ENCODE measurements at places on chromosomes 4 and X.

DNA sequence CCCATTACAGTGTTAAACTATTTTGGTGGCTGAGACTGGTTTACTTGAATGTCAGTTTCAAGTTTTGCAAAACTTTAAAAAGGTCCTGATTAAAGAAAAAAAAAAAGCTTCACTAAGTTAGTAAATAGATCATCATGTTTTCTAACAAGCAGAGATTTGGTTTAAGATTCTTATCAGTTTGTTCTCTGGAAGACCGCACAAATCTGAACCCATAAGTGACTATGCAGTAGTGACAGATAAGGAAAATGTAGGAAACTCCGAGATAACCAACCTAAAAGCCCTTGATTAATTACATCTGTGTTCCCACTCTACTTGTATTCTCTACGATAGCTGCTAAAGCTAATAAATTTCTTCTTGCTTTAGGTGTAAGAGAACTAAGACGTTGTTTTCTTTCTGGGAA, 1799.8 kb upstream of the ADGRL3 start:
- no peak for DNase-seq

DNA sequence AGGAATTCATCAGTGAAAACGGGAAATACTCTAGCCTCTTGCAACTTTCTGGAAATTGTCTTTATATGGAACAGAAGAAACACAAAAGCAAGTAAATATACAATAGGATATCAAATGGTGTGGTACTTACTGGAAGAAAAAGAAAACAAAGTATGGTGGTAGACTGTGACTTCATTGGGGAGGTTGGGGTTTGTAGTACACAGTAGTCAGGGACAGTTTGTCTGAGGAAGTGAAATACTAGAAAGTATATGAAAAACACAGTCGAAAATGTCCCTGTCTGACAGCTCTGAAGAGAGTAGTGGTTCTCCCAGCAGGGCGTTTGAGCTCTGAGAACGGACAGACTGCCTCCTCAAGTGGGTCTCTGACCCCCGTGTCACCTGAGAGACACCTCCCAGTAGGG, 390.0 kb upstream of the NWD2 start:
- no peak for DNase-seq

- no peak for DNase-seq
Measured at GRCh38 chrX:139287155-139287924, 243.2 kb upstream of the F9 start.

GRCh38 chr4:7020290-7020689, 22.9 kb upstream of the TADA2B start:
- no peak for DNase-seq

- DNase-seq, result no peak
Measured at GRCh38 chr4:126364311-126364911, 1049.7 kb downstream of the FAT4 start.

DNA sequence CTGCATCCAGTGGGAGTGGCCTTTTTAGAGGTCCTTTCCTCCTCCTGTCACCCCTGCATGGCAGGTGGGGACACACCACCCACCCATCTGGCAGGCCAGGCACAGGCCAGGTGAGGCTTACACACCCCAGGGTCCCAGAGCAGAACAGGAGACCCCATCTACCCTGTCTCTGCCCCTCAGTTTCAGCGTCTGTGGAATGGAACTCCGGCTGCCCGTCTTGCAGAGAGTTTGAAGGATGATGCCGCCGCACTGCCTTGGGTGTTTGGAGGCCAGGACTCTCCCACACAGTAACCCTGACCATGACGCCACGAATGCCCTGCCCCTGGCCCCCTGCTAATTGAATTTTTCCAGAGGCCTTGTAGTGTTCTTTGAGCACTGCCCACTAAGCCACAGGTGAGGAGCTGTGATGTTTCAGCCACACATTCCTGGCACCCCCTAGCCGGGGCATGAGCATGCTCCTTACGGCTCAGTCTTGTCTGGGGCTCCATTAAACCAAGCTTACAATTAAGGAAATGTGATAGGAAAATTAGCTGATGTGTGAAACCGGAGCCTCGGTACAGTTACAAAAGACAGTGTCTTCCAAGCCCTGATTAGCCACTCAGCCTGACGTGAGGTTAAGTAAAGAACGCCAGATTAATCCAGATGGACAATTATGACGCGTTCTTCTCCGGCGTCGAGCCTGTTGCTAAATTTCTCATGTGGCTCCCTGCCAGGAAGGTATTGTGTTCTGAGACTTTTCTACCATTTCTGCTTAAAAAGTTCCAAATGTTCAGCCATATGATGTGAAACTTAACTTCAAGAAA, 39.3 kb downstream of the HMX1 start:
- DNase-seq, result no peak

GRCh38 chr4:155609455-155610059, 57.1 kb upstream of the GUCY1A1 start:
- no peak for DNase-seq

GRCh38 chr4:121696170-121696580, 605 bp downstream of the ANXA5 start:
- peak; percentile 96 for DNase-seq

DNA sequence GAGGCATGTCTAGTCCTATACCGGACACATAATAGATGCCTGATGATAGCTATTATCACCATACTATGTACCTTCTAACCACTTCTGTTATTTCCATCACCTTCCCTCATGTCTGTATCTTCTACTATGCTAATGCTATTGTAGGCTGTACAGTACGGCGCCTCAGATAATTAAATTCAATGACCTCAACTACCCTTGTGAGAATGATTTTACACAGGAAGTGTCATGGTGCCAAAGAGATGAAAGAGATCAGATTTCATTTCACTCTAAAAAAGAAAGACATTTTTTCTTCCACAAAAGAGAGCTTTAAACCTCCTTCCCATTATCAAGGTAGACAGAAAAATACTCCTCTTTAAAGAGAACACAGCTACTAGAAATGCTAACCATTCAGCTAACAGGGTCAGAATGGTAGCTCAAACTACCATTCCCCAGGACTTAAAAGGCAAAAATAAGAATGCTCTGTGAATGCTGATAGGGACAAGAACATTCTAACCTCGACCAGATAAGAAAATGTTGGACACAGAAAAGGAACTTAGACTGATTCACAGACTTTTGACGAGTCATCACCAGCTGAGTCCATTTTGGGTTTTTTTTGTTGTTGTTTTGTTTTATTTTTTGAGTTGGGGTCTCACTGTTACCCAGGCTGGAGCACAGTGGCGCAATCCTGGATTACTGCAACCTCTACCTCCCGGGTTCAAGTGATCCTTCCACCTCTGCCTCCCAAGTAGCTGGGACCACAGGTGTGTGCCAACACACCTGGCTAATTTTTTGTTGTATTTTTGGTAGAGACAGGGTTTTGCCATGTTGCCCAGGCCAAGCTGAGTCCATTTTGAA, 99.2 kb upstream of the RAPGEF2 start:
- no peak for DNase-seq

DNA sequence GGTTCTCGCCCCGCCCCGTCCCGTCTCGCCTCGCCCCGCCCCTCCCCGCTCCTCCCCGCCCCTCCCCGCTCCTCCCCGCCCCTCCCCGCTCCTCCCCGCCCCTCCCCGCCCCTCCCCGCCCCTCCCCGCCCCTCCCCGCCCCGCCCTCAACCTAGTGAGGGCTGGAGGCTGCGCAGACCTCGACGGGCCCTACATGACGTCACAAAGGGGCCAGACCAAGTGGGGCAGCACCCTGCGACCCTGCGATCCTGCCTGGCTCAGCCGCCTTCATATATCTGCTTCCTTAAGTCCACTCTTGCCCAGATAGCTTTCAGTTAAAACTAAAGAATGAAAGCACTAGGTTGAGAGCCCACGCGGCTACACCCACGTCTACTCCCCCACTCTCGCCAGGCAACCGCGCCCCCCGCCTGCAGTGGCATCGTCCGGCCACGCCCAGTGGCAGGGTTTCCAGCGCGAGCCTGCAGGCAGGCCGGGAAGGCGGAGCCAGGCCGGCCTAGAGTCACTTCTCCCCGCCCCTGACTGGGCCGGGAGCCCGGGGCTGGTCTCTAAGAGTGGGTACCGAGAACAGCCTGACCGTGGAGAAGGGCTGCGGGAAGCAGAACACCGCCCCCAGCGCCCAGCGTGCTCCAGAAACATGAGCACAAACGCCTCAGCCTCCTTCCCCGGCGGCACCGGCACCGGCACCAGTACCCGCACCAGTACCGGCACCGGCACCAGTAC, 1.5 kb upstream of the MAOA start:
- peak; percentile 83 for DNase-seq

GRCh38 chrX:134749706-134750445, 91.6 kb upstream of the PLAC1 start:
- no peak for DNase-seq

DNA sequence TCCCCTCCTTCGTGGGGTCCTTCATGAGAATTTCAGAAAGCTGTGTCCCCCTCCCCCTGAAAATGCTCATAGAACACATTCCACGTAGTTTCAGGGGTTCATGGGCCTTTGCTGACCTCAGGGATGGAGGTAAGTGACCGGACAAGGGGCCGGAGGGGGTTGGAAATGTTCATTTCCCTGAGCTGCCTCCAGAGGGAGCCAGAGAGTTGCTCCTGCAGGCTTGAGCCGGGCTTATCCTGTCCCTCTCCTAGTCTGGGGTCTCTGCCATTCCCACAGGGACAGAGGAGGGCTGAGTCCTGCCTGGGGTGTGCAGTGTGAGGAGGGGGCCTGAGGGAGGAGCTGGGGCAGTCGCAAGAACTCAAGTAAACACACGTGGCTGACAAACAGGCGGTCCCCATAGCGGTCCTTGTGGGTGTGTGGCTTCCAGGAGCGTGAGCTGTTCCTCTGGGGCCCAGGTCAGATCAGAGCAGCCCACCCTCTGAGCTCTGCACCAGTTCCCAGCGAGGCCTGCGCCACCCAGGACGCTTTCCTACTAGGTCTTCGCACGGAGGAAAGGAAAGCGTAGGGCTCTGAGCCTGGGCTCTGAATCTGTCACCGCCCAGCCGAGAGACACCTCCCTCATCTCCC, 62.5 kb downstream of the WFS1 start:
- peak; percentile 27 for DNase-seq

DNA sequence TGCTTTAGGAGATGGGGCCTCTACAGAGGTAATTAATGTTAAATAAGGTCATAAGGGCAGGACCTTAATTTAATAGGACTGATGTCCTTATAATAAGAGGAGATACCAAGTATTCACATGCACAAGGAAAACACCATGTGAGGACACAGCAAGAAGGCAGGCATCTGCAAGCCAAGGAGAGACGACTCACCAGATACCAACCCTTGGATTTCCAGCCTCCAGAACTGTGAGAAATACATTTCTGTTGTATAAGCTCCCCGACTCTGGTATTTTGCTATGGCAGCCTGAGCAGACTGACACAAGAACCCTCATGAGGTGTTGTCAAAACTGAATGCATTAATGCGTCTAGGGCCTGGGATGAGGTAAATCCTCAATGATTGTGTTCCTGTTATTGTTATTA, 56.2 kb upstream of the MAPK10 start:
- DNase-seq, result no peak

DNA sequence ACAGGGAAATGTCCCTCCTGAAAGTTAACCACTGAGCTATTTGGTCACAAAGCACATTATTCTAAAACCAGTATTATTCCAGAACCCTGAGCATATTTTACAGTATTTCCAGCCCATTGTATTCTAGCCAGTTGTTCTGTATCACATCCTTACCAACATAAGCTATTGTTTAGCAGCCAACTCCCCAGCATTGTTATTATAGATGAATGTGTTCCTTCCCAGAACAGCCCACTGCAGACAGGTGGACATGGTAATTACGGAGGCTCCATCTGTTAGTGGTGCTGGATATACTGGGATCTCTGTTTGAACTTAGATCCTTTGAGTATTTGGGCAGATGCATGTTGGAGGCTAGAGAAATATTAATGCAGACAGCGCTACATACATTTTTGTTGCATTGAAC, 126.1 kb downstream of the MGST2 start:
- no peak for DNase-seq

DNA sequence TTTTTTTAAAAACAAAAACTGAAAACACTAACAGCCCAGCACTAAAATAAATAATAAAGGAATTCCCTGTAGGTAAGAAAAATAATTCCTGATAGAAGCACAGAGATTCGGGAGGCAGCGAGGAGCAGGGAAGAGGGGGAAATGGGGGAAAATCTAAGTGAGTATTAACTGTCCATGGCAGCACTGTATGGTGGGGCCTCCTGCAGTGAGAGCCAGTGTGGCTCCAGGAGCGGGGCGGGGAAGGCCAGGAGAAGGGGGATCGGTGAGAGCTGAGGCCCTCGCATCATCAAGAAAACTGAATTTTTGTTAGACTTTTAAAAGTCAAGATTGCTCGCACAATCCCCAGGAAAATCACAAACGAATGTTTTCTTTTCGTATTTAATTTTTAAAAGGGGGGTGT, 14.1 kb downstream of the RNF212 start:
- DNase-seq, result no peak

DNA sequence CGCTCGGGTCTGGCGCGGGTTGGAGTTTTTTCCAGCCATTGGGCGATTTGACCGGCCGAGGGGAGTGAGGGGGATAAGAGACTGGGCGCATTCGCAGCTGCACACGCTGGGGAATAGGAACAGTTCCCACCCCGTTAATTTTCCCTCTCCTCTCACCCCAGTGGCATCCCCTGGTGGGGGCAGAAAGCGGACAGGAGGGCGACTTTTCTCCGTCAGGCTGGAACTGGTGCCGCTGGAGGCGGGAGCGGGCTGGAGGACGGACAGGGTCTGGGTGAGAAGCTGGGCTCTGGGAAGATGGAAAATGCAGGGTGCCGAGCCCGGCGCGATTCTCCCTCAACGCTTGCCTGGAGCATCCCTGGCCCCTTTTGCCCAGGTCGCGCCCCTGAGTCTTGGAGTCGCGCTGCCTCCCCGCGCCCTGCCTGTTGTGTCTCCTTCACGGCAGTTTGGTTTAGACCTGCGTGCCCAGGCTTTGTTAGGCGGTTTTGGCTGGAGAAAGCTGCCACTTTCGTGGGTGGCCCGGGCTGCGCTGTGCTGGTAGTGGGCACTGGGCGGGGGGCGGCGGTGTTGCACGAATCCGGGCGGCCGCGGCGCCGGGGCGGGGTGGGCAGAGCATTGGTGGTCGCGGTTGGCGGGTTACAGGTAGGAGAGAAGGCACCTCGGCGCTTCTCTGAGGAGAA, 2.0 kb downstream of the ADGRL3 start:
- no peak for DNase-seq

GRCh38 chr4:157739242-157739641, 433.6 kb downstream of the GASK1B start:
- DNase-seq, result peak; percentile 28

DNA sequence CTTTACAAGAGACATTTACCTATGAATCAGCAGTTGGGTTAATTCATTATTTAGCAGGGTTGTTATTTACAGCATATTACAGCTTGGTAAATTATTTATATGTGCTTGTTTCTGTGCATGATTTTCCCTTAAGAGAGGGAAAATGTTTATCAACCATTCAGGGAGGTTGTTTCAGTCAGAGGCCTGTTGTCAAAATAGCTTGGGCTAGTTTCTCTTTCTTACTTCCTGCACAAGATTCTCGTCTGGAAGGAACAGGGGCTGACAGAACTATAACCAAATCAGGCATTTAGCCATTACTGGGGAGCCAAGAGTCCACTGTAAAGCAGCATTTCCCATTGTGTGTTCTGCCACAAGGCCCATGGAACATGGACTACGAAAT, 135.8 kb downstream of the HS6ST2 start:
- no peak for DNase-seq

GRCh38 chrX:44017676-44018075, 44.5 kb upstream of the NDP start:
- DNase-seq, result no peak

GRCh38 chr4:15444879-15445547, 17.2 kb downstream of the C1QTNF7 start:
- DNase-seq, result no peak

- DNase-seq, result no peak
Measured at GRCh38 chr4:80839281-80839680, 191.2 kb upstream of the BMP3 start.

GRCh38 chr4:45368832-45369231, 642.5 kb upstream of the GNPDA2 start:
- no peak for DNase-seq

GRCh38 chr4:42490015-42490414, 92.7 kb downstream of the SHISA3 start:
- no peak for DNase-seq
